ENCODE measurements at places on chromosomes 5 and 9.

- DNase-seq: no peak
Observed at GRCh38 chr5:92674321-92674720, 906.7 kb downstream of the NR2F1-AS1 start.

DNA sequence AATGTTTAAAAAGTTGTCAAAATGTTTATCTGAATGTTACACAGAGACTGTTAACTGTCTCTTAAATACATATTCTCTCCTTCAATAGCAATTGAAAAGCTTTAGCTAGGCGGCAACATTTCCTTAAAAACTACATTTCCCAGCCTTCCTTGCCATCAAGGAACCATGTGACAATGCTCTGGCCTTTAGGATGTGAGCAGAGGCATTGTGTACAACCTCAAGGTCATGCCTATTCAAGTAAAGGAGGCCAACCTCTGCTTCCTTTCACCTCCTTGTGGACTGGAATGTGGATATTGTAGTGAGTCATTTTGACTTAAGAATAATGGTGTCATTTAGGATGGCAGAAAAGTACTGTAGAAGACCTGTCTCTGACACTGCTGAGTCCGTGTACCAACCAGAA is 23.7 kb upstream of the MROH2B start:
- no peak for DNase-seq

DNA sequence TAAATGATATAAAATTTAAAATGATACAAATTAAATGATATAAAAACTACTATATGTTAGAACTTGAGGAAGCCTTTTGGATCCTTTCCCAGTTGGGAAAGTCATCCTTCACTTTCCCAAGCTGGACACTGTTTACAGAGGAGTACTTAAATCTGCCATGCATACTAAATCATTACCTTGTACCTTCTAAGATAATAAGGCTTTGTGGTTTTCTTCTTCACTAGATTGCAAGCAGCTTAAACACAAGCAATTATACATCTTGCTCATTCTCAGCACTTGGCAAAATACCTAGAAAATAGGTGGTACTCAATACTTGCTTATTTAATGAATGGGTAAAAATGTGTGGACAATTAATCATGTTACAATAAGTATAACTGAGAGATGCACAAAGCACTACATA is 666.8 kb downstream of the PTPRD start:
- DNase-seq: no peak

- DNase-seq: peak; percentile 61
Observed at GRCh38 chr5:143402553-143403333, 743 bp downstream of the NR3C1 start.

DNA sequence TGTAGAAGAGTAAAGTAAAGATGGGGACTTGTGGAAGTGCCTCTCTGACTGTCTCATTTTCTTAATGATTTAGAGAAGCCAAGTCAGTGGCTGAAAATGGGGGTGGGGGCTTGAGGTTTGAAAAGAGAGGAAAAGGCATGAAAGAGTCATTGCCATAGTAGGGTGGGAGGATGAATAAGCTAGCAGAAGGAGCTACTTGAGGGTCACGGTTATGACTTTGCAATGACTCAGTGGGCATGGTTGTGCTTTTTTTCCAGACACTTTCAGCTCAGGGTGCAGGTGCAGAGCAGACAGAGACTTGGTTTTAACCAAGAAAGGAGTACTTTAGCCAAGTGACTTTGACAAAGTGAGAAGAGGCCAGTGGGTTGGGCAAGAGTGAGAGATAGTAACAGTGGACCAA is 117.8 kb downstream of the PTTG1 start:
- DNase-seq: peak; percentile 32

DNA sequence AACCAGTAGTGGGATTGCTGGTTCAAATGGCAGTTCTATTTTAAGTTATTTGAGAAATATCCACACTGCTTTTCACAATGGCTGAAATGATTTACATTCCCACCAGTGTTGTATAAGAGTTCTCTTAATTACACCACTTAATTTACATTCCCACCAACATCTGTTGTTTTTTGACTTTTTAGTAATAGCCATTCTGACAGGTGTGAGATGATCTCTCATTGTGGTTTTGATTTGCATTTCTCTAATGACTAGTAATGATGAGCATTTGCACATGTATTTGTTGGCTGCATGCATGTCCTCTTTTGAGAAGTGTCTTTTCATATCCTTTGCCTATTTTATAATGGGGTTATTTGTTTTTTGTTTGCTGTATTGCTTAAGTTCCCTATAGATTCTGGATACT is 688.3 kb downstream of the PRR16 start:
- DNase-seq: no peak

GRCh38 chr9:34793428-34793827 is 83.5 kb upstream of the CCL21 start:
- no peak for DNase-seq

- no peak for DNase-seq
Observed at GRCh38 chr5:79573983-79574890, 38.0 kb upstream of the TENT2 start.

GRCh38 chr9:21465859-21466518 is 16.1 kb downstream of the IFNE start:
- DNase-seq: no peak

- DNase-seq: no peak
Observed at GRCh38 chr5:167412556-167412955, 878.9 kb upstream of the WWC1 start.

- no peak for DNase-seq
Observed at GRCh38 chr9:77707383-77708063, 59.4 kb upstream of the GNA14 start.

GRCh38 chr5:111528056-111528455 is 15.7 kb upstream of the STARD4 start:
- DNase-seq: no peak

DNA sequence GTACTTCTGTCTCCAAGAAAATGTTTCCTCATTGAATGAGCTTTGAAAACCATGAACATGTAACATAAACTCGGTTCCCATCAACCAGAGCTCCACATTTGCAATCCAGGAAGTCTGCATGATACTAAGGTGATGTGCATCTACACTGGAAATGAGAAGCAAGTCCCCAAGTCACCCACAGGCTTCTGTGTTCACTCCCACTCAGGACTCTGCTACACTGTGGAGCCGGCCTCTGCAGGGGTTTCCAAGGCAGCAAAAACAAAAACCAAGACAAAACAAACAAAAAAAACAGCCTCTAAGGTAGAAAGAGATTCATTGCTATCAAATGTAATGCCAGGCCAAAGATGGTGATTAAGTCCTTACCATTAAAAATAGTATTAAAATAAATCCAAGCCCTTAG is 593.7 kb downstream of the IRX1 start:
- DNase-seq: no peak

DNA sequence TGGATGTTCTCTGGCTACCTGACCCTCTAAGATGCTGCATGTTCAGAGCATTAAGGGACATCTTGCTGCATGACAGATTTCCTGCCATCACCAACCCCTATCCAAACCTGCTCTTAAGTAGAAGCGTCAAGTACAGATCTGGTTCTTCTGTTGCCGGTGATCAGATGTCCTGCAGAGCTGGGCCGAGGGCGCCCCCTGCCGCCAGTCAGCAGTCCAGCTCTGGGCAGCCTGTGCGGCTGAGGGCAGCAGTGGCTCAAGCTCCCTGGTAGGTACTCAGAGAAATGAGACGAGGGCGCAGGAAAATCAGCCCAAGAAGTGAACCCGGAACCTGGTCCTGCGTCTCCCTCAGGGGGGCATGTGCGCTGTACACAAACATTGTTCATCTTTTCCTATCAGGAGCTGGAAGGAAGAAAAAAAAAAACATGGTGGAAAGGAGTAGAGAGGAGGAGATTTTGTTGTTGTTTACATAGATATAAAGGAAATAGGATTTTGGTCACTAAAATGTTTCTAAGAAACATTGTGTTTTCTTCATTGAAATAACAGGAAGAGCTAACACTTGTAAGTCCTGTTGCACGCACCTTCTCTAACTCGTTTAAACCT is 95.8 kb downstream of the CFAP90 start:
- peak; percentile 43 for DNase-seq

DNA sequence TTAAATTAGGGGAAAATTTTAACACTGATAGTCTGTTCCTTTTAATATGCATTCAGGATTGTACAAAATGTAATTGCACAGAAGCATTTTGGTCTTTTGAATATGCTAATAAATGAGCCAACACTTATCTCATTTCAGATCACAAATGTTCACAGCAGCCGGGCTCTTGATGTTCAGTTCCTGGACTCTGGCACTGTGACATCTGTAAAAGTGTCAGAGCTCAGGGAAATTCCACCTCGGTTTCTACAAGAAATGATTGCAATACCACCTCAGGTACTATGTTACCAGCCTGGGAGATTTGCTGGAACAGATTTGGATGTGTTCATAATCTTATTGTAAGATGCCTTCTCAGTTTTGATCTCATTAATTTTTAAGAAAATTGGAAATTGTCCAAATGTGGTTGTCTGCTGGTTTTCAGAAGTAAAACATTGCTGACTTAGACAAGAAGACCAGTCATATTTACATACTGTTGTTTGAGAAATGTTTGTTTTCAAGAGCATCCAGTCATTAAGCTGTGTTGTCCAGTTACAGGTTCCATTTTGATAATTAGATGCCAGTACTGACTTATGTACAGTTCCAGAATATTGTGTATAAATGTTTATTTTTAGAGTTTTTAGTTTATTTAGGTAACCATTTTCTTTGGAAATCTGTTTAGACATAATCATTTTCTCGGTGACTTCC is 23.0 kb upstream of the TMOD1 start:
- DNase-seq: no peak

- DNase-seq: no peak
Observed at GRCh38 chr5:8721536-8721935, 824.3 kb downstream of the SEMA5A start.

- DNase-seq: no peak
Observed at GRCh38 chr9:89544279-89544661, 46.4 kb upstream of the SEMA4D start.

DNA sequence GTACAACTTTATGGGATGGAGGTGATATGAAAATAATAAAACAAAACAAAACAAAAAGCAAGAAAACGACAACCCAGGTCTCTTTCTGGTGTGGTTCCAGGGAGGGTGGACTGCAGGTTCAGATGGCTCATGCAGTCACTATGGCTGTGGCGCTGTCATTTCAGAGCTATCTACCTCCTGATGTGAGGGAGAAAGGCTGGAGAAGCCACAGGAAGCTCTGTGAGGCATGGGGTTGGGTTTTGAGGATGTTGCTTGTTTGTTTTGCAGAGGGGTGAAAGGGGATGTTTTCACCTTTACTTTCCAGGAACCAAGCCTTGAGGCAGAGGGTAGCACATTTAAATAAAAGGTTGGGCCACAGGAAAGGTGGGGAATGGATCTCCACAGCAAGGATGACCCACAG is 18.7 kb downstream of the NIPAL4 start:
- DNase-seq: no peak

- no peak for DNase-seq
Observed at GRCh38 chr9:105436783-105437182, 11.1 kb upstream of the FSD1L start.

GRCh38 chr5:172417983-172418630 is 36.2 kb downstream of the SH3PXD2B start:
- no peak for DNase-seq

DNA sequence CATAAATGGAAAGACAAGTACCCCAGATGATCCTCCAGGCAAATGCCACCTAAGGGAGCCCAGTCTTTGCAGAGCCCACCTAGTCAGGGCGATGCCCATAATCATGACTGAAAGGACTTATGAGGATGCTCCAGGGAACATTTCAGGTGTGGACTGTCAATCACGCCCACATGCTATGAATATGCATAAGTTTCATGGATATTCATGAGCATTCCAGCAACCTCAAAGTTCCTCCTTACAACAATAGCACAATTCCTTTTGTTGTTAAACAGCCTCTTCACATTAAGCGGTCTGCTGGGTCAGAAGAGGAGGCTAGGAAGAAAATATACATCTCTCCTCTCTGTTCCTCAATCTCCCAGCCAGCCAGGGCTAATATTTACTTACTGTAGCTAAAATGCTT is 161.6 kb downstream of the C5orf15 start:
- no peak for DNase-seq

DNA sequence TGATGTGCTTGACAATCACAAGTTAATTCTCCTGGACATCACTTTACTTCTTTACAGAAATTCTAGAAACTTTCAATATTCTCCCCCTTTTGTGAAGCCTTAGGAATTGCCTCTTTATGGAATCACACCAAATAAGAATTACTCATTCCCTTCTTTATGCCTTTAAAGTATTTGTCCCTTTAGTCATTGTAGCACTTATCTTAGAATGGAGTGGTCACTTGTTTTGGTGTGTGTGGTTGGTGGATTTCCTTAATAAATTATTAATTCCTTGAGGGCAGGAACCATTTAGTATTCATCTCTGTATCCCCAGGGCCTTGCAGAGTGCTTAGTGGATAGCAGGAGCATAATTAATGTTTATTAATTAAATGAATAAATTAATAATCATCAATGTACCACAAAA is 307.0 kb downstream of the ARRDC3 start:
- DNase-seq: no peak

DNA sequence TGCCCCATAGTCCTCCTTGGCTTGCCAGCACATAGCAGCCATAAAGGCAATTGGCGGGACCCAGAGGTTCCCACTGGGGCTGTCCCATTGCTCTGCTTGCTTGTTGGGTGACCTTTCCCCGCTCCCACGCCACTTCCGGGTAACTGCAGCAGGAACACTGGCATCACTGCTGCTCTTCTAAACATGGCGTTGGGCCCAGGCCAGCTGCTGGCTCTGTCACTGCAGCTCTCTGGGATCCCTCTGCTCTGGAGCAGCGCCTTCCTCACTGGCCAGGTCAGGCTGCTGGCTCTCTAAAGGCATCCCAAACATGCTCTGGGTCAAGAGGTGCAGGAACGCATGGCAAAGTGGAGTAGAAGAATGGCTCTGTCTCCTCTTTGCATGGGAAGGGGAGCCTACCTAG is 92.9 kb downstream of the DRD1 start:
- no peak for DNase-seq

GRCh38 chr5:139565411-139566305 is 4.5 kb downstream of the UBE2D2 start:
- DNase-seq: no peak

DNA sequence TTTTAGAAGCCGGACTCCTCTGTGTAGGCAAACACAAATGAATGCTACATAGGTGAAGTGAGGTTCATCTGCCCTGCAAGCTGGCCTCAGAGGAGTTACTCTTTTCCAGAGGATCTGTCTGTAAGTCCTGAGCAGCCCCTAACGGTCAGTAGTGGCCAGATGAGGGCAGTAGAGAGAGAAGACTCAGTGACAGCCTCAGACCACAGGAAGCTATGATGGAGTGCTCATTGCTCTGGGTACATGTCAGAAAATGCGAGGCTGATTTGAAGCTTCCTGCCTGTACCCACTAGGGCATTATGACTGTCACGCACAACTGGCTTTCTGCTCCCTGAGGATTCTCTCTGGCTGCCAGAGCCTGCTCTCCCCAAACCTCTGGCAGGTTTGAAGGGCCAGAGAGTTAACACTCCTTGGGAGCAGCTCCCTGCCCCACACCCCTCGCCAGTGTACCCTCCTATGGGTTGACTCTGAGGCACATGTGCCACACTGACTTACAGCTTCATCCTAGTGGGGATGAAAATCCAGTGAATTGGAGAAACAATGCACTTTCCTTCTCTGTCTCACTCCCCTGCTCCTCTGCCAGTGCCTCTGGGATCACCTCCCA is 141.5 kb downstream of the GABRG2 start:
- DNase-seq: no peak
